Activated CD4-positive, alpha-beta T cell treated with anti-CD3 and anti-CD28 coated beads for 36 hours (primary cell): ENCODE measurements at places on chromosomes 2 and 18.

DNA sequence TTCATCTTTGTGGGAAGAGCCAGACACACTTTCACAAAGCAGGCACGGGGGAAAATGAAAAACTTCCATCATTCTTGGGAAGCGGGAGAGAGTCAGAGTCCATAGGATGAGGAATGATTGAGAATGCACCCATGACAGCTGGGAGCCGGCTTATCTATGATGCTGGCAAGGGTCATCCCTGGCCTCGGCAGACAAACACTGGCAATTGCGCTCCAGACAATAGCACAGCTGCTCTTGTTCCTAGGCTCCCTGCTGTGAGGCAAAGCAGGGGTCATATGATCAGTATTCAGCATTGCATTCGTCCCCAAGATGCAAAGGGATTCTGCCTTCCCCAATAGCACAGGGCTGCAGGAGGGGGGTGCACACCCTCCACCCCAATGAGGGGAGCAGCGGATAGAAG, 33.0 kb downstream of the CYRIA start:
- no peak for DNase-seq

GRCh38 chr2:15313657-15314056, 247.5 kb downstream of the NBAS start:
- no peak for DNase-seq

GRCh38 chr2:137969418-137969765, 5.1 kb downstream of the HNMT start:
- DNase-seq = no peak

DNA sequence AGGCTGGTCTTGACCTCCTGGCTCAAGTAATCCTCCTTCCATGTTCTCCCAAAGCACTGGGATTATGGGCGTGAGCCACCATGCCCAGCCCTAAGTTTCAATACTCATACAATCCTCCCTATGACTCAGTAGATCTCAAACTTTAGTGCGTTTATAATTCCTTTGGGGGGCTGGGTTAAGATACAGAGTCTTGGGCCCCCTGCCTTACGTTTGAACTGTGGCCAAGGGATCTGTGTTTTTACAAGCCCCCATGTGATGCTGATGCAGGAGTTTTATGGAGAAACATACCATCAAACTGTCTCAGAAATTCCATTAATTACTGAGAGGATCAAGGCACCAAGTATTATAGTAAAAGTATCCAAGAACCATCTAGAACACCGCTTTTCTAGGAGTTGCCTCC, 38.2 kb upstream of the FAM136A start:
- DNase-seq = no peak

- no peak for DNase-seq
Observed at GRCh38 chr2:74491648-74492544, 7.5 kb downstream of the LBX2 start.
